NCI-H524 treated with DMSO at 0.1 percent for 48 hours (cell line): ENCODE measurements at places on chromosomes 5 and 9.

- no peak for DNase-seq
These were observed 234.4 kb upstream of the MPDZ start for GRCh38 chr9:13513716-13514444.

DNA sequence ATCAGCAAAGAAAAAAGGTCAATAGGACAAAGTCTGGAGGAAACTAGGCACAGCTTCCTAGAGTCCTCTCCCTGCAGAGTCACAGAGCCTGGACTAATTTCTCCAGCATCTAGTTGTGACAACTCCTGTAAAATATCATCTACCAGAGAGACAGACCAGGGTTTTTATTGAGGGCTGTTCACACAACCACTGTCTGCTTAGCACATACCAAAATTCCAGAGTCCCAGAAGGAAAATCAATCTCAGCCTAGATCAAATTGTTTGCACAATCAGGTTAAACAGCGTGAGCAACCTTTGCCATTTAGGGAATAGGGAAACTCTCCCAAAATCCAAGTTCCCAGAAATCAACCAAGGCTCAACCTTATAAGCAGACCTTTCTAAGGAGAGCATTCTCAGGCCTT is 190.3 kb downstream of the SYK start:
- no peak for DNase-seq

- DNase-seq: no peak
These were observed 19.4 kb downstream of the GARNL3 start for GRCh38 chr9:127283917-127284497.

- DNase-seq: no peak
These were observed 497.0 kb upstream of the DAP start for GRCh38 chr5:11258001-11258400.

DNA sequence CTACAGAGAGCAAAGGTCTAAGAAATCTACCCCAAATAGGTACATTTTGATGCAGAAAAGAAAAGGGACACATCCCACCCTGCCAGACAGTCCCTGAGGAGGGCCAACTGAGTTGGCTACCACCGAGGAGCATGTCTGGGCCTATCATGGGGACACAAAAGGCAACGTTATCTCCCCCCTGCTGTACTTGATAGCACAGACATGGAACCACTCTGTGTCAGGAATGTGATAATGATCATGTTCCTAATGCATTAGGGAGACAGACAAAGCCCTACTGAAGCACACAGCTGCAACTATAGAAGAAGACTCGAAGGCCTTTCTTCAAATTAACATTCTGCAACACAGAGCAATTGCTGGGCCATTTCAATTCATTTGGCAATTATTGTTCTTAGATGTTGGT is 84.5 kb downstream of the ENC1 start:
- no peak for DNase-seq

GRCh38 chr9:33163433-33164137 is 3.6 kb downstream of the B4GALT1 start:
- no peak for DNase-seq

- DNase-seq: no peak
These were observed 54.0 kb downstream of the PLPP1 start for GRCh38 chr5:55480781-55481180.

- DNase-seq: peak; percentile 63
These were observed 5.9 kb upstream of the RPS6 start for GRCh38 chr9:19385786-19386501.

- DNase-seq: no peak
These were observed 19.5 kb downstream of the PCDHGC5 start for GRCh38 chr5:141508440-141508797.

GRCh38 chr9:99025616-99026270 is 79.2 kb upstream of the TGFBR1 start:
- no peak for DNase-seq

DNA sequence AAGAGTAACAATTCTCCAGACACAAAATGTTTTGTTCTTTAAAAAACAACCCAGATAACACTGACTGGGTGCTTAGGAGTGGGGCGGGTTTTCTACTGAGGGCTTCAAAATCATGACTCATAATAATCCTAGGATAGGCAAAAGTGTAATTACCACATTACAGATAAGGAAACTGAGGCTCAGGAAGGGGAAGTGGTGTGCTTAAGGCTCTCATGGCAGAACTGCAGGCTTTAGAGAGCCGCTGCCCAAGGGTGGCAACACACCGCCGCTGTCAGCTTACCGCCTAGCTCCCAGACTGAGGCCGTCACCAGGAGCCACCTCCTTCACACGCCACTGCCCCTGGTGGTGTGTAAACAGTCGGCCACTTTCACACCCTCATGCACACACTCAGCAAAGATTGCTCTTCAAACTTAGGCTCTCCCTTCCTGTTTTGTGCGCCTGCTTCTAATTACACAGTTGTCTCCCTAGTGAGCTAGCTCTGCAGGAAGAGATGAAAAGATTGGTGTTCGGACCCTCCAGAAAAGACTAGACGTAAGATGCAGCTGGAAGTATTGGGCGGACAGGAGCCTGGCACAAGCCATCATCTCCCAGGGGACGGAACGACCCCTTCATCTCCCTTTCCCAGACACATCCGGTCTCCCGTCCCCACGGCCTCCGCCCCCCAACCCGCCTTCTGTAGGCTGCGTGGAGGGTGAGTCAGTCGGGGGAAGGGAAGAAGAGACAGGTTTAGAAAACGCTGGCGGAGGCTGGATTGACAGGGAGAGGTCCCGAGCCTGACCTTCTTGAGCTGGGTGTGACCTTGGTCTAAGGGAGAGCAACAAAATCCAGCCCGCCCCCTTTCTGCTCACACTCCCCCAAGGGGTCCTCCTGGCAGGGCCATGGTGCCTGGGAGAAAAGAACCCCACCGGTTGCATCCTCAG is 162.7 kb downstream of the SYK start:
- DNase-seq: no peak

DNA sequence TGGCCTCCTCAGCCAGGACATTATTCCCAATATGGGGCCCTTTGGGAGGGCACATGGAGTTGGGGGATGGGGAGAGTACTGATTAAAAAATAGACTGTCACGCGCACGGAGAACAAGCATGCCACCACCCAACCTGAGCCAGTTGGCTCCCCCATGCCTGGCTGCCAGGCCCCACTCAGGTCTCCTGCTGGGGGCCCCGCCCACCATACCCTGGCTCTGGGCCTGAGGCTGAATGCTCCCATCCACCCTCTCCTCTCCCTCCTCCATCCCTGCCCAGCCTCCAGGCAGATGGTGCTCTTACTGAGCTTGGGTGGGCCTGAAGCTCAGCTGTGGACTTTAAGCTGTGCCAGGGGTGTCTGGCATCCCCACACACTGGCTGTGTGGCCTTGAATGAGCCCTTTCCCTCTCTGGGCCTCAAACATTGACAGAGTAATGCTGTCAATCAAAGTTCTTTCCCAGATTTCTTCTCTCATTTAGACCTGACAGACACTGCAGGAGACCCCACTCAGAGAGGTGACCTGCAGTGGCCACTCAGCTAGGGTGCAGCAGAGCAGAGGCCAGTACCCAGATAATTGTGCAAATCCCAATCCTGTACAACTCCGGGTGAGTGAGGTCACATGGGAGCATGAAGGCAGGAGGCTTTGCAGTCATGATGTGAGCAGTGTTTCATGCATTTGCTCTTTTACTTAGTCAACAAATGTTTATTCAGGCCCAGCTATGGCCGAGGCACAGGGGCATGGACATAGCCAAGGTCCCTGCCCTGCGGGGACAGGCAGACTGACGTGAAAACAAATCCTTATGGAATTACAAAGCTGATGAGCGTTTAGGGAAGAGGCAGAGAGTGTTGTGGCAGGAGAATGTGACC is 9.8 kb upstream of the SYNPO start:
- no peak for DNase-seq

DNA sequence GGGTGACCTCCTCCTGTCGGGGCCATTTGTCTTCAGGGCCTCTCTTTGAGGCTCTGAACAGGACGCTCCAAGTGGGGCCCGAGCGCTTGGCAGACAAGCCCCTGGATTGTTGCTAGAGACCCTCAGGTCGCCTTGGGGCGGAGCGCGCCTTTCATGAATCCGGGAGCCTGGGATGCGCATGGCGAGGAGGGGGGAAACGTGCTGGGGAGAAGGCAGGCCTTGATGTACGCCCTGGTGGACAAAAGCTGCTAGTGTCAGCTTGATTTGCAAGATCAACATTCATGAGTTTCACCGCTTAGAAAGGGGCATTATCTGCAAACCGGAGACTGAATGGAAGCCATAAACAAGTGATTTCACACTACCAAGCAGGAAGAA is 226.3 kb downstream of the SMARCA2 start:
- DNase-seq: no peak

DNA sequence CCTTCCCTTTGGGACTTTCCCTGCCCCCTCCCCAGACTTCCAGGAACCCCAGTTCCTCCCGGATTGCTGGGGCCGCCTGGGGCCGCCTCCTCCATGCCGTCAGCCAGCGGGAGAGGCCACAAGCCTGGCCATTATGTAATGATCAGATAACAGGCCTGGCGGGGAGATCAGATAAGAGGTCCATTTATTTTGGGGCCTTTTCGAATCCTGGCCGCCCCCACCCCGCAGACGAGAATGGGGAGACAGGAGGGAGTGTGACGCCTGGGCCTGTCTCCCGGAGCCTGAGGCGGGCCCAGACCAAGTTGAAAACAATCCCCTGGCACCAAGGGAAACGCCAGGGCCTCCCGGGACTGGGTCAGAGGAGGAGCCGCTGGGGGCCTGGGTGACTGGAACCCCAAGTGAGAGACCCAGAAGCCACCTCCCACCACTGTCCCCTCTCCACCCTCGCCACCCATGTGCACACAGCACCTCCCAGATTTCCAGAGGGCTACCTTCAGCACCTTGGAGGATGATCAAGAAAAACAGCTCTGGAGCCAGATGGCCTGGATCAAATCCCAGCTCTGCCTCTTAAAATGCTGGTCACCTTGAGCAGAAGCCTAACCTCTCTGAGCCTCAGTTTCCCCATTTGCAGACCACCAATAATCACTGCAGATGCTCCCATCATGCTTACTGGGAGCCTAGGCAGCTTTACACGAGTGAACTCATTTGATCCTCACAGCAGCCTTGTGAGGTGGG is 7.8 kb downstream of the ENG start:
- no peak for DNase-seq

DNA sequence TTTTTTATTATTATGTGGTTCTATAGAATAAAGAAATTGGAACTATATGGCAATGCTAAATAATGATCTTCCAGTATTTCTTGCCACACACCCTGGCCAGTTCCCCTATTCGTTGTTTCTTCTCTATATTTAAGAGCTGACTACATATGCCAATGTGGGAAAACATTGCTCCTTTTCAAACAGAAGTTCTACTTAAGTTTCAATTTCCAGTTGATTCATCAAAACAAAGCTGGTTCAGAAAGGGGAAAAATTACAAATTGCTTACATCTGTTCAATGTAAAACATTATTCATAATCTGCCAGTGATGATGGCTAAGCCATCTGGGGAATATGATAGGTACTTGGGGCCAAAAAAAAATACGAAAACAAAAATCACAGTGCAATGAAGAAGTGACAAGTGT is 76.9 kb downstream of the ST8SIA4 start:
- DNase-seq: peak; percentile 70
